ENCODE measurements at places on chromosomes 7 and 10.

GRCh38 chr7:127847641-127848040 is 183.6 kb downstream of the LRRC4 start:
- H3K4me1 ChIP-seq, result peaks cover 31% of the 10 kb centered on the region
- H3K27ac ChIP-seq, result no peak overlapping the region
- peaks cover 3% of the 10 kb centered on the region for H3K36me3 ChIP-seq
- no peaks in the 10 kb centered on the region for H3K27me3 ChIP-seq

- DNase-seq, result no peak
- no peak overlapping the region for H3K27ac ChIP-seq
- H3K4me3 ChIP-seq, result no peak overlapping the region
- H3K4me1 ChIP-seq, result no peaks in the 10 kb centered on the region
- H3K36me3 ChIP-seq, result no peaks in the 10 kb centered on the region
These were observed 218.4 kb downstream of the GRM8 start for GRCh38 chr7:127034186-127034806.

DNA sequence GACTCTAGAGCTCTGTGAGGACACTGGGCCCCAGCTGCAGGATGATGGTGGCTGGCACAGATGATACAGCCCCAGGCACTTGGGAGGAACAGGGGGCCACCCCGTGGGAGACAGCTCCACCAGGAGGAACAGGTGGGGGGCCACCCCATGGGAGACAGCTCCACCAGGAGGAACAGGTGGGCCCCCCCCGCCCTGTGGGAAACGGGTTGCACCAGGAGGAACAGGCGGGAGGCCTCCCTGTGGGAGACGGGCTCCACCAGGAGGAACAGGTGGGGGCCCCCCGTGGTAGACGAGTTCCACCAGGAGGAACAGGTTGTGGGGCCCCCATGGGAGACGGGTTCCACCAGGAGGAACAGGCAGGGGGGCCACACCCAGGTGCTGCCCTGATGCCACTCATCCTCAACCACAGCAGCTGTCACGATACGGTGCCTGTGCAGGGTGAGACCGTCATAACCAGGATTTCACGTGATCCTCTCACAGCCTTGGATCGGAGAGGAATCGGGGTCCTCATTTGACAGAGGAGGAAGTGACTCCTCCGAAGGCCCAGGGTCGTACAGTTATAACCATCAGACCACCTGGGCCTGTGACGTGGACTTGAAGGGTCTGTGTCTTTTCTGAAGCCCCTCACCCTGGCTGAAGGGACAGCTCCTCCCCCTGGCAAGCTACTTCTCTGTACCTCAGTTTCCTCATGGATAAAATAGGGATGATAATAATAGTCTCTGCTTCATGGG is 49.2 kb upstream of the NANOS1 start:
- H3K27ac ChIP-seq, result no peak overlapping the region
- no peaks in the 10 kb centered on the region for H3K27me3 ChIP-seq
- H3K36me3 ChIP-seq, result no peaks in the 10 kb centered on the region
- no peak for DNase-seq

DNA sequence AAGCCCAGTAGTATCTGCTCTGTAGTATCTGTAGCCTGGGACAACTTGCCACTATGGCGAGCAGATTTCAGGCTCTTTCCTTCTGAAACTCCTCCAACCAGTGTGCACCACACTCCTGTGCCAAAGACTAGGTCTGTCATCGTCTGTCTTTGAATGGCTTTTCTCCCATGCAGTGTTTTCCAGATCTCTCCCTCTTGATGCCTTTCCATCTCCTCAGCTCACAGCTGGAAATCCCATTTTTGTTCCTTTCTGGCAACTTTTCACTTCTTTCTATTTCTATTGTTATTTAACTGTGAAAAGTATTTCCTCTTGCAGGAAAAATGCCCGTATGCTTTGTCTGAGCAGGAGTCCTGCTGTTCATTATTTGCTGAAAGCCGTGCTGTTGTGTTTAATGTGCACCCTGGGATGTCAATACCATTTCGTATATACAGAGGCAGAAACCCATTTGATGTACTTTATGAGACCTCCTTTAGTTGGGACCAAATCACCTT is 373.7 kb downstream of the PHTF2 start:
- no peaks in the 10 kb centered on the region for H3K36me3 ChIP-seq
- H3K27me3 ChIP-seq, result no peaks in the 10 kb centered on the region
- no peak for DNase-seq
- H3K27ac ChIP-seq, result no peak overlapping the region

- H3K36me3 ChIP-seq, result no peaks in the 10 kb centered on the region
- peaks cover 75% of the 10 kb centered on the region for H3K27me3 ChIP-seq
- no peaks in the 10 kb centered on the region for H3K4me1 ChIP-seq
These were observed 287.0 kb downstream of the TCERG1L start for GRCh38 chr10:131024259-131025131.

DNA sequence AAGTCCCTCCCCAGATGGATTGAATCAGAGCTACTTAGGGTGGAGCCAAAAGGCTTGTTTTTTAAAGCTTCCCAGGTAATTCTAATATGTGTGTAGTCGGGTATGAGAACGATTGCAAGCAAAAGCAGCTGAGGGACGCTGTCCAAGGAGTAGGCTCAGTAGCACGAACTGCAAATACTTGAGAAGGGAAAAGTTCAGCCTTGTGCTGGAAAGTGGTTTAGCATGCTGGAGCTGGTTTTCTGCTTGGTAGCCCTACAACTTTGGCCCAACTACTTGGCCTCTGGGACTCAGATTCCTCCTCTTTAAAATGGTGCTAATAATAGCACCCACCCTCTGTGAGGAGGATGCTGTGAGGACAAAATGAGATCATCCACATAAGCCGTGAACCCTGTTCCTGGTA is 76.2 kb downstream of the AHR start:
- no peak for DNase-seq
- no peak overlapping the region for H3K4me3 ChIP-seq
- no peaks in the 10 kb centered on the region for H3K36me3 ChIP-seq
- no peak overlapping the region for H3K27ac ChIP-seq

DNA sequence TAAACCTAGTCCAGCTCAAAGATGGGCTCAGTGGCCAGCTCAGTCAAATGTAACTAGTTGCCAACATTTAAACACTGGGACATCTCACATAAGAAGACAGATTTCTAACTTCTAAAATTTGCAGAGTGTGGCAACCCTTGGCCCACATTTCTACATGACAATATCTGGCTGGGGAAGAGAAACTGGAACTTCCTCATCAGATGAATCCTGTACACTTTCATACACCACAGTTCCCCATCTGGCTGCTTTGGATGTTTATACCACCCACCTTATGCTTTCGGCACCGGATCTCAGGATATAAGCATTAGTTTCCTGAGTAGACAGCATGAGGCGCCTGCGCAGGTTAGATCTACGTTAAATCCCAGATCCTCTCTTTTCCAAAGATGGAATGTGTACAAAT is 199.3 kb downstream of the PRKG1 start:
- H3K4me3 ChIP-seq, result no peak overlapping the region
- DNase-seq, result no peak
- peaks cover 17% of the 10 kb centered on the region for H3K4me1 ChIP-seq
- no peaks in the 10 kb centered on the region for H3K27me3 ChIP-seq
- no peak overlapping the region for H3K27ac ChIP-seq
- H3K36me3 ChIP-seq, result no peaks in the 10 kb centered on the region

GRCh38 chr7:55022002-55022985 is 3.5 kb downstream of the EGFR start:
- H3K4me3 ChIP-seq, result peak overlapping the region; percentile 85
- no peak for DNase-seq
- no peaks in the 10 kb centered on the region for H3K36me3 ChIP-seq
- H3K4me1 ChIP-seq, result peaks cover 52% of the 10 kb centered on the region
- peak overlapping the region; percentile 96 for H3K27ac ChIP-seq
- peaks cover 31% of the 10 kb centered on the region for H3K27me3 ChIP-seq

- no peak overlapping the region for H3K27ac ChIP-seq
- H3K27me3 ChIP-seq, result no peaks in the 10 kb centered on the region
- peak; percentile 29 for DNase-seq
- H3K36me3 ChIP-seq, result no peaks in the 10 kb centered on the region
- no peaks in the 10 kb centered on the region for H3K4me1 ChIP-seq
These were observed 31.9 kb upstream of the GUSB start for GRCh38 chr7:66013938-66014337.

- H3K27me3 ChIP-seq, result no peaks in the 10 kb centered on the region
- H3K4me1 ChIP-seq, result no peaks in the 10 kb centered on the region
- no peaks in the 10 kb centered on the region for H3K36me3 ChIP-seq
These were observed 354.9 kb upstream of the SEMA3C start for GRCh38 chr7:81273601-81274397.

DNA sequence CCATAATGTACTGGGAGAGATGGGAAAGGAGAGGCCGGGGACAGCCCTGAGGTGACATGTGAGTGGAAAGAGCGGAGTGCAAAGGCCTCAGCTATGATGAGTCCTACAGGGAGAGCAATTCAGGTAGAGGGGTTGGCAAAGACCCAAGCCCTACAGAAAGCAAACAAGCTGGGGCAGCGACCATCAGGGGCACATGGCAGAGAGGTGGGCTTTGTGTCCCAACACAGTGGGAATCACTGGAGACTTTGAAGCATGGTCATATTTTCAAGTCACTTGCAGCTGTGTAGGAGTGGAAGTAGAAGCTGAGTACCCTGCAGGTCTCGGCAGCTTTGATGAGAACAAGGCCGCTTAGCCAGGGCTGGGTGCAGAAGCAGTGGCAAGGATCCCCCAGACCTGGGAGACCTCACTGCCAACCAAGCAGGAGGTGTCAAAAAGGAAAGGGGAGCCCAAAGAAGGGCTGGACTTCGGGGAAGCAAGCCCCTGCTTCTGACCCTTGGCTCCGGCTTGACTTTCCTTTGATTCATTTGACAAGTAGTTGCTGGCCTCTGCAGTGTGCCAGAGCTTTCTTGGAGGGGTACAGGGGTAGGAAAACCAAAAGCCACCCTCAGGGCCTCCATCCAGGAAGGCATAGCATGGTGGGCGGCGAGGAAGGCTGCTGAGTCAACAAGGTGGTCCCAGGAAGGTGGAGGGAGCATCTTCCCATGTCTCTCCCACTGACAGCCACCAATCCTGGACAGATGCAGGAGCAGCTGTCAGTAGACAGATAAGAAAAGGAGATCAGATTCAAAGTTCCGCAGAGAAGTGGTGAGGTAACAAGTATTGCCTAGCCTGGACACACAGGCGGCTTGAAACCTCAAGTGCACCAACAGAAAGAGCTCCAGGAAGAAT is 1.9 kb upstream of the PGAM2 start:
- H3K27me3 ChIP-seq, result no peaks in the 10 kb centered on the region
- H3K36me3 ChIP-seq, result no peaks in the 10 kb centered on the region
- no peak overlapping the region for H3K4me3 ChIP-seq
- peak overlapping the region; percentile 5 for H3K27ac ChIP-seq

GRCh38 chr7:75915416-75916156 is 631 bp downstream of the POR start:
- peak overlapping the region; percentile 94 for H3K27ac ChIP-seq
- H3K4me1 ChIP-seq, result peaks cover 67% of the 10 kb centered on the region
- no peaks in the 10 kb centered on the region for H3K27me3 ChIP-seq
- no peaks in the 10 kb centered on the region for H3K36me3 ChIP-seq

- no peak overlapping the region for H3K4me3 ChIP-seq
- H3K27ac ChIP-seq, result no peak overlapping the region
- H3K4me1 ChIP-seq, result no peaks in the 10 kb centered on the region
- peak; percentile 52 for DNase-seq
- no peaks in the 10 kb centered on the region for H3K36me3 ChIP-seq
- H3K27me3 ChIP-seq, result peaks cover 19% of the 10 kb centered on the region
These were observed 25.2 kb upstream of the OPTN start for GRCh38 chr10:13074563-13075451.

DNA sequence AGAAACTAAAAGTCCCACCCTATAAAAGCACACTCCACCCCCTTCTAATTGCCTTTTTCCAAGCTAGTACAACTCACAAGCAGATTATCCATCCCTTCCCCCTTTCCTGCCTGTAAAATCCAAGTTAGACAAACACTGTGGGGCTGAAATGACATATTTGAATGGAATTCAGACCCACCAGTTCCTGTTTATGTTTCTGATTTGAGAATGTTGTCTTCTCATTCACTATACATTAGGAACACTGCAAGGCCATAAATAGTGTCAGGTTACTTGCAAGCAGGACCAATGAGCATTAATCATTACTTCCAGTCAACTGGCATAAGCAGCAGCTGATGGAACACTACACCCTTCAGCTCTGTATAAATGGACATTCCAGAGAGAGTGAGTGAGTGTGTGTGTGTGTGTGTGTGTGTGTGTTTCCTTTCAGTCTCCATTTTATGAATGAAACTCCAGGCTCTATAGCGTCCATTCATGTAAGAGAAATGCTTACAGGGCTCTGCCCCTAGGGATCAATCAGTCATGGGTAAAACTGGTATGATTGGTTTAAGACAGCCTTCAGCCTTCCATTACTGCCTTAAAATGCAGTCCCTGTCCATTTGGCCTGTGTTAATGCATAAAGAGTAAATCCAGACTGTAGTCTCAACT is 69.3 kb downstream of the ETV1 start:
- DNase-seq, result no peak
- no peak overlapping the region for H3K4me3 ChIP-seq
- H3K27ac ChIP-seq, result peak overlapping the region; percentile 45
- no peaks in the 10 kb centered on the region for H3K27me3 ChIP-seq
- H3K36me3 ChIP-seq, result no peaks in the 10 kb centered on the region

DNA sequence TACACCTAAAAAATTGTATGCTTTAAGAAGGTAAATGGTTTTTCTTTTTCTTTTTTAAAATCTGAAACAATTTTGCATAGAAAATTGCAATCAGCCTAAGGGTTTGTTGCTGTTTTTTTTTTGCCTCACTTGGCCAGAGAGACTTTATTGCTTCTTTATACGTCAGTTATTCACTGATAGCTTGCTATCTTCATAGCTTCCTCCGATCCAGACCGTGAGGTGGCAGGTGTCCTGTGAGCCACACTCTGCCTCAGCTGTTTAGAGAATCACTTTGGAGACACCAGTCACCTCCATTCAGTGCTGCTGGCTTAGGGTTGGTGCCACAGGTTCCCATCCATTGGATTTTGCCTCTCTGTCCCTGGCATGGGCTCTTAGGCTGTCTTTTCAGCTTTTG is 68.0 kb downstream of the HHEX start:
- peak overlapping the region; percentile 81 for H3K27ac ChIP-seq
- H3K4me1 ChIP-seq, result peaks cover 27% of the 10 kb centered on the region
- H3K36me3 ChIP-seq, result no peaks in the 10 kb centered on the region
- H3K4me3 ChIP-seq, result no peak overlapping the region
- no peak for DNase-seq

GRCh38 chr10:132624847-132625471 is 87.4 kb downstream of the INPP5A start:
- H3K4me3 ChIP-seq, result no peak overlapping the region
- H3K27ac ChIP-seq, result peak overlapping the region; percentile 42
- H3K4me1 ChIP-seq, result peaks cover 53% of the 10 kb centered on the region

DNA sequence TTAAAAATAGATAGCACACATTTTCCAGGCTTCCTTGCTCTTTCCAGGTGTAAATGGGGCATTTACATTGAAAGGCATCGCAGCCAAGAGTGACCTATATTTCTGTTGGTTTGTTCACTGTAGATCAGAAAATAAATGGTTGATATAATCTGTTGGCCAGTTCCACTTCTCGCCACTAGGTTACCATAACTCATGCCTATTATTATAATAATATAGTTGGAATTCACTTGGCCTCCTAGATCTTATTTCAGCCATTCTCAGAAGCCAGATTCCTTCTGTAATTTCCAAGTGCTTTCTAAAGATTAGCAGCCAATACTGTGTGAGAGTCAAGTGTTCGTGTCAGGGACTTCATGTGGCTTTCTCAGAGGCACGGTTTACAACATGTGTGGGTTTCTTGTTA is 179.5 kb downstream of the DNAH11 start:
- no peak for DNase-seq
- no peaks in the 10 kb centered on the region for H3K4me1 ChIP-seq
- H3K27me3 ChIP-seq, result no peaks in the 10 kb centered on the region
- H3K27ac ChIP-seq, result no peak overlapping the region

GRCh38 chr10:106636766-106637491 is 527.6 kb downstream of the SORCS1 start:
- no peaks in the 10 kb centered on the region for H3K36me3 ChIP-seq
- H3K4me1 ChIP-seq, result no peaks in the 10 kb centered on the region
- H3K27ac ChIP-seq, result no peak overlapping the region

All from left ventricle myocardium inferior (tissue), 1 donor.